ENCODE measurements at places on chromosomes 7 and 10.

- no peak for DNase-seq
Measured at GRCh38 chr10:101114646-101115045, 16.5 kb upstream of the TLX1 start.

- DNase-seq, result no peak
Measured at GRCh38 chr7:94648731-94649130, 7.2 kb downstream of the SGCE start.

GRCh38 chr7:95897557-95898251, 125.3 kb downstream of the DYNC1I1 start:
- DNase-seq, result no peak

GRCh38 chr7:110890101-110890500, 200.8 kb upstream of the LRRN3 start:
- DNase-seq, result no peak

GRCh38 chr10:71382757-71383156, 14.0 kb upstream of the CDH23 start:
- no peak for DNase-seq

- DNase-seq, result no peak
Measured at GRCh38 chr7:101590663-101591435, 38.2 kb downstream of the MYL10 start.

GRCh38 chr10:36114913-36115312, 472.8 kb upstream of the FZD8 start:
- no peak for DNase-seq

- DNase-seq, result no peak
Measured at GRCh38 chr7:16963044-16963443, 81.3 kb upstream of the AGR3 start.

GRCh38 chr10:76974017-76974691, 663.5 kb downstream of the KCNMA1 start:
- DNase-seq, result no peak

- no peak for DNase-seq
Measured at GRCh38 chr10:29857843-29858701, 201.3 kb downstream of the JCAD start.

DNA sequence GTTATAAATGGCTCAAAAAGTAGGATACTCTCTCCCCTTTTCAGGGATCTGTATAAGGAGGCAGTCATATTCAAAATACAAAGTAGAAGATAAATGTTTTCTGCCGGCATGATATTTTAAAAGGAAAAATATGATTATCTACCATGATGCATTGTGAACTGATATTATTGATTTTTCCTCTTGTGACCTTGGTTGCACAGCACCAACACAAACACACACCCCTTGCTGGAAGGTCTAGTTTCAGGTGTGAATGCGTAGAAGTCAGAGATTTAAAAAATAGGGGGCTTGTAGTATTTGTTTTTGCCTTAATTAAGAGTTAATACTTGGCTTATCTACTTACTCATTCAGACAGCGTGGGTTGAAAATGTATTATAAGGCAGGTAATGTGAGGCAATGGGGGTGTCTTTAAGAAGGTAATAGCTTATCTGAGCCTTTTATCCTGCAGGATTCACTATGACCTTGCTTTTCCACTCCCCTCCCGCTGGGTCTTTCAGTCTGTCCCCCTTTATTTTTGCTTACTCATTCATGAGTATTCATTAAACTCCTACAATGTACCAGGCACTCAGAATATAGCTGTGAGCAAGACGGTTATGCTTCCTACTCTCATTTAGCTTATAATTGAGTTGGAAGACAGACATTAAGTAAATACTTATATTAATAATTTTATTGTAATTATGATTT, 390.6 kb downstream of the SDK1 start:
- no peak for DNase-seq

DNA sequence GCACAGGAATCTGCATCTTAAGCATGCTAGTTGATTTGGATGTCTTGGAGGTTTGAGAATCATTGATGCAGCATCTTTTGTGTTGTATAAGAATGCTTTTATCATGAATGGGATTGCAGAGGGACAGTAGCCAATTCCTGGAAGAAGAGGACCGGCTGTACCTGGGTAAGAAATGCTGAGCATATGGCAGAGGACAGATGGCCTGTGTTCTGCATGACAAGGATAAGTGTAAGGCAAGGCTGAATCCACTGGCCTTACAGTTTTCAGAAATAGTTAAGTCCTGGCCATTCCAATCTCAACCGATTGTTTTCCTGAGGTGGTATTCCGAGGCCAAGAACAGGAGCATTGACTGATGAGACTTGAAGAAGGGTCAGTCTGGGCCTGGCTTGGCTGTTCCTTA, 24.4 kb upstream of the KBTBD2 start:
- no peak for DNase-seq

GRCh38 chr10:103726637-103727036, 128.7 kb downstream of the SH3PXD2A start:
- DNase-seq, result no peak

DNA sequence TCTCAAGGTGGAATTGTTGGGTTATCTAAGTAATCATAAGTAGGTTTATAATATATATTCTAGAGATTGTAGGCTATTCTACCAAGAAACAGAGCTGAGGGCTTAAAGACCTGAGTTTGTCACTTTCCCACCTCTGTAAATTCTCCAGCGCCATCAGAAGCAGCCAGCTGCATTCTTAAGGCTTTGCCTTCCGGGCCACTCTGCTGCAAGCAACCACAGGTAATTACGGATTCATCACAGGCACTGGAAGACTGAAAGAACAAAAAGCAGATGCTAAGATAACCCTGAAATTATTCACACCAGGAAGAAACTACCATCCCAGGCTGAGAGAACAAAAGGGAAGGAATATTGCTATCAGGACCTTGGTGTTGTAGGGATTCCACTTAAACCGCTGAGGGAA, 137.8 kb upstream of the JCAD start:
- DNase-seq, result no peak

- no peak for DNase-seq
Measured at GRCh38 chr10:119933179-119933578, 40.6 kb downstream of the SEC23IP start.

GRCh38 chr7:139976838-139977656, 85.7 kb downstream of the PARP12 start:
- no peak for DNase-seq

GRCh38 chr7:157474685-157475084, 137.9 kb downstream of the DNAJB6 start:
- DNase-seq, result no peak

- DNase-seq, result no peak
Measured at GRCh38 chr10:96276831-96277230, 5.5 kb upstream of the BLNK start.

DNA sequence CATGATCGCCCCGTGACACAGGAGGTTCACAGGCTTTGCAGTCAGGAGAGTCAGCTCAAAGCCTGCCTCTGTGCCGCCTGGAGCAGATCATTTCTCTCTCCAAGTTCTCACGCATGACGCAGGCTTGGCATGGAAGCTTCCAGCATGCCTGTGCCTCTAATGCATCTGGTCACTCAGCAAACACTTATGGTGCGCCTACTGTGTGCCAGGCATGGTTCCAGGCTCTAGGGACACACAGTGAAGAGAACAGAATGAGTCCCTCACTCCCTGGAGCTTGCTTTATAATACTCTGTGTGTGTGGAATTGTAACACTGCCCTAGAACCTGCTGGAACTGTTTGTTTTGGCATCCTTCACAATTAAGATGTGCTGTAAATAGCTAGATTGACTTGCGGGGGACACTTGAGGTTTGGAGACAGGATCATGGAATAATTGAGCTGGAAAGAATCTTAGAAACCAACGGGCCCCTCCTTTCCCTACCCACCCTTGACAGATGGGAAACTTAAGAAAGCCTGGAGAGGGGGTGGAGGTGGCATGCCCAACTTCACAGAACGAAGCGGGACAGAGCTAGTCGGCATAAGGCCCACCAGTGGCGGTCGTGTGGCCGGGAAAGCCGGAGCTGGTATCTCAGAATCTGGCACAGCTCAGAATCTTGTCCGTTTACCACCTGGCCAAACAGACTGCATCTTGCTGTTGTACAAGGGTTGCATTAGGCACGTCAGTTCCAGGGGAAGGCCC, 4.6 kb upstream of the MYH16 start:
- DNase-seq, result no peak

GRCh38 chr7:22694597-22695207, 32.3 kb upstream of the IL6 start:
- no peak for DNase-seq

DNA sequence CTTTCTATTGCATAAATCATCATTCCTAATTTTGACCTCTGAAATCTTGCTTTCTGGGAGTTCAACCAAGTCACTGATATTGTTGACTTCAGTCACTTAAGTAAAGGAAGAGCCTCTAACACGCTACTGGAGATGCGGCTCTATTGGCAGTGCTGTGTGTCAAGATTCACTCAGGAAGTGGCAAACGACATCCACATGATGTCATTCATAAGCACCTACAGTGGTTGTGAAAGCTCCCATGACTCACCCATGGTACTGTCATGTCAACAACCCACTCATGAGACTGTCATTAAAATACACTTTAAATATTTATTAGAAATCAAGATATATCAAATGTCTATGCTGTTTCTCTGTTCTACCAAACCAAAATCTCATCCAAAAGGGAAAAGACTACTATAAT, 52.5 kb upstream of the LHFPL3 start:
- no peak for DNase-seq

DNA sequence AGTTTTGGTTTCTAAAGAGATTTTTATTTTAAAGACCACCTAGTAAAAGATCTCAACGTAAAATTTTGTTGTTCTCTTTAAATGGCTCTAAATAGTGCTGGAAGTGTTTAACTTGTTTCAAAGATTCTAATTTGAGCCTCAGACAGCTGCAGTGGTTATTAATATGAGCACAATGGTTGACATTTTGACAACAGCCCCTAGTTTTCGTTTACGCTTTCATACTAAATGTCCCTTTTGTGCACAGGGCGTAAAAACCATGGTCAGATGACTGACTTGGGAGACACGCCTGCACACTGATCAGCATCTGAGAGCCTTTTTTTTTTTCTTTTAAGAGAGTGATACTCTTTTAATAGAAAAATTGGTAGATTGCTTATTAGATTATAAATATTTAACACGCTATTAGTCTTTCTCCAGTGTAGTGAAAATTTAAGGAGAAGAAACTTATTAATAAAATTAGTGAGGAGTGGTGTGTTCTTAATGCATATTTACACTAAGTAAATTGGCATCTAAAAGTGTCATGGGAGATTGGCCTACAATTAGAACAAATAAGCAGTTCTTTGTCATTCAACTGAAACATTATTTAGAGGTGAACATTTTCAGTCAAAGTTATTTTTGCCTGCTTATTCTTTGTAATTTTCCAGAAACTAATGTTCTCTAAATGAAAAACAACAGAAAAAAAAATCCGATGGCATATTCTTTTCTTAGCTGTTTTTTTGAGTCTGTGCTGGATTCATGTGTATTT, 182.8 kb upstream of the PHYHIPL start:
- DNase-seq, result no peak

- no peak for DNase-seq
Measured at GRCh38 chr7:108166687-108167086, 36.5 kb upstream of the LAMB4 start.

DNA sequence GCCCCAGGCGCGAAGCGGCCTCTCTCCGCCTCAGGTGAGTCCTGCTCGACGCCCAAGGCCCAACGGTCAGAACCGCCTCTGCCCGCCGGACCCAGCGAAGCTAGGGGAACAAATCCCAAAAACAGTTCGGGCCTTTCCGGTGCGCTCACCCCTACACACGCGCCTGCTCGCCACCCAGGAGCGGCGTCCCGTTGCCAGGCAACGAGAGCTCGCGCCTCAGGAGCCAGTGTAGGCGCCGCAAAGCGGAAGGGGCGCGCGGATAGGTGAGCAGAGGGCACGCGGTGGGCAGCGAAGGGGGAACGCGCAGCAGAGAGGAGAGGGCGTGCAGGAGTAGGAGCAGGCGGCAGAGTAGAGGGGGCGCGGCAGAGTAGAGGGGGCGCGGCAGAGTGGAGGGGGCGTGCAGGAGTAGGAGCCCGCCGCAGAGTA, at the start of the genes DYDC1 and DYDC2:
TSS of gene DYDC1 (minus strand) at position 193 of the 426 bp plus-strand sequence. CDS start 4,154 bp downstream, outside the sequence.
TSS of gene DYDC2 (plus strand) at position 219 of the 426 bp plus-strand sequence. CDS start 5,663 bp downstream, outside the sequence.
- DNase-seq, result no peak

GRCh38 chr10:117936566-117936965, 110.2 kb downstream of the RAB11FIP2 start:
- no peak for DNase-seq

DNA sequence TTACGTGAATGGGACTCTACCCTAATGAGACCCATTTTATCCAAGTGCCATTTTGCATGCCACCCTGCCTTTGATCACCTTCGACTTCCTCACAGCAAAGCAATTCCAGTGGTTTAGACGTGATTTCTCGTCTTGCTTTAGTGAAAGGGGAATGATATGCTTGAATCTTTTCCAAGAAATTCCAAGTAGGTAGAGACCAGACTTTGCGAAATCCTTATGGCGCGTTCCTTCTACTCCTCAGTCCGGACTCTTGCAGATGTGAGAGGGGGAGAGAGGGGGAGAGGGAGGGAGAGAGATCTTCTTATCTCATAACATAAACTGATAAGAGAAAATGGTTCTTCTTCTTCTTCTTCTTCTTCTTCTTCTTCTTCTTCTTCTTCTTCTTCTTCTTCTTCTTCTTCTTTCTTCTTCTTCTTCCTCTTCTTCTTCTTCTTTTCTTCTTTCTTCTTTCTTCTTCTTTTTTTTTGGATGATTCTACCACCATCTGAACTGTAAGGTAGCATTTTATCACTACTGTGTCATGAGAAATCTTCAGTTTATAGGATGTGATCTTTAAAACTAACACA, 883 bp downstream of the SPAG6 start:
- no peak for DNase-seq

GRCh38 chr10:113498997-113499396, 53.9 kb upstream of the HABP2 start:
- no peak for DNase-seq

- no peak for DNase-seq
Measured at GRCh38 chr10:48727866-48728265, 43.2 kb downstream of the WDFY4 start.

DNA sequence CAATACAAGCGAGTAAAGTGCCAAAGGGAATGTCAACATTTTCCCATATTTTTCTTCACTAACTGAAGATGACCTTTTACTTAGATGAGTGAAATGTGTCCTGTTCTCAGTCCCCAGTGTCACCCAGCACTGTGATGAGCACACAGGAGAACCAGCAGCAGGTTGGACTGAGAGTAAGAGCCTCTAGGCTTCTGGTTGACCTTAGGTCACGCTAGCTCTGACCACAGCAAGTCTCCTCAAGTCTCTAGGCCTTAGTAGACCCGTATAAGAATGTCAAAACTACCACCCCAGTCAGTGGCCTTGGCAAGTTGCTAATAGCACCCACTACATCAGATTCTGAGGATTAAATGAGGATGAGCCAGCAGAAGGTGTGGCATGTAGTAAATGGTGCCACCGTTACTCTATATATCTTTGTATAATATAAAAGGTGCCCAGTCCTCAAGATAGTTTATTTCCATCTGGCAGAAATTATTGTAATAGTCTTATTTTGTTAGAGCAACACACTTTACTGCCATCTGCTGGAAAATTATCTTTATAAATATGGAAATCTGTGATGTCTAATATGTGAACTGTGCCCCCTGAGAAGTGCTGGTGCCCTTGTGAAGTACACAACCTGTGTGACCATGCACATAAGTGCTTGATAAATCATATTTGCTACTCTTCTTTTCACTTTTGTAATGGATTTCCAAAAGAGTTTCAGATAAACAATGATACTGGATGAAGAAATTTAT, 75.7 kb downstream of the SPAG6 start:
- DNase-seq, result no peak

Measured in T-helper 9 cell (primary cell).